ENCODE measurements at places on chromosomes 3 and 15.

DNA sequence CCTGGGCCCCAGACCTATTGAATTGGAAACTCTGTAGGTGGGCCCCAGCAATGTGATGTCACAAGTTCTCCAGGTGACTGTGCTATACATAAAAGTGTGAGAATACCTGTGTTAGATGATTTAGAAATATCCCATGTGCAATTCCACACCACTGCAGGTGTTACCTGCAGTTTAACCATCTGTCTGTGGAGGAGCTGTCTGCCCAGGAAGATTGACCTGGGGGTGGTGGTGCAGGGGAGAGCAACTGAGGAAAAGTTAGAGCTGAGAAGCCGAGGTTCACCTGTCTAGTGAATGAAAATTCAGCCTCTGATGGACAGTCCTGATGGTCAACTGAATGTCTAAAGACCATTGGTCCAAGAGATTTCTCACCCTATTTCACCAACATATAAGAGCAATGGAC, 132.2 kb upstream of the SLC24A5 start:
- DNase-seq: no peak

DNA sequence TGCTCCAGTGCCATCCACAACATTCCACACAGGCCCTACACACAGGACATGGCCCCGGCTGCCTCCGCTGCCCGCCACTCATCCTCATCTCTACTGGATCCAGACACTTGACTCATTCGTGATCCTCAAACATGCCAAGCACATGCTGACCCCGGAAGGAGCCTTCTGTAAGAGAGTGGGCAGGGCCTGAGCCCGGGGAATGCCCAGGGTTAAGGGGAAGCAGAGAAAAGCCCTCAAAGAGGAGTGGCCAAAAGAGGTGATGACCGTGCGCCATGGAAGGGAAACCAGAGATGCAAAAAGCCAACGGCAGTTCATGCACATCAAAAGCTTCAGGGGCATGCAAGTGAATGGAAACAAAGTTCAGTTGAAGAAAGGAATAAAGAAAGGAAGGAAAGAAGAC, 46.1 kb downstream of the RFTN1 start:
- no peak for DNase-seq

GRCh38 chr3:82355228-82355627, 593.8 kb upstream of the GBE1 start:
- DNase-seq: no peak

GRCh38 chr3:185076219-185076618, 76.6 kb downstream of the C3orf70 start:
- no peak for DNase-seq

DNA sequence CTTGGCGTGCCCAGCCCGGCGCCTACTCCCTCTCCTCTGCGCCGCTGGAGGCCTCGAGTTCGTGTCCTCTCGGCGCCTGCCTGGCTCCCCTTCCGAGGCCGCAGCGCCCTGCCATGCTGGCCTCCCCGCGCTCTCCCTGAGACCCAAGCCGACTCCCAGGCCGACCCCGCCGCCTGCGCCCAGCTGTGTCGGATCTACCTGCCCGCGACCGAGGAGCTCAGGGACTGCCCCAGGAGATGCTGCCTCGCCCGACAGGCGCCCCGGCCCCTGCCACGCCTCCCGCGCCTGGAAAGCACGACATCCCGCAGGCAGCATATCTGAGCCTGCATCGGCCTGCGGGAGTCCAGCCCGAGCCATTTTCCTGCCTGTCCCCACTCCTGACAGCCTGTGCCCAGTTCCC, 16.1 kb downstream of the PAQR9 start:
- no peak for DNase-seq

- DNase-seq: no peak
Measured at GRCh38 chr3:106256249-106256957, 387.6 kb upstream of the CBLB start.

All from posterior cingulate gyrus (tissue), 11 donors.